ENCODE measurements at places on chromosomes 13 and 19.

DNA sequence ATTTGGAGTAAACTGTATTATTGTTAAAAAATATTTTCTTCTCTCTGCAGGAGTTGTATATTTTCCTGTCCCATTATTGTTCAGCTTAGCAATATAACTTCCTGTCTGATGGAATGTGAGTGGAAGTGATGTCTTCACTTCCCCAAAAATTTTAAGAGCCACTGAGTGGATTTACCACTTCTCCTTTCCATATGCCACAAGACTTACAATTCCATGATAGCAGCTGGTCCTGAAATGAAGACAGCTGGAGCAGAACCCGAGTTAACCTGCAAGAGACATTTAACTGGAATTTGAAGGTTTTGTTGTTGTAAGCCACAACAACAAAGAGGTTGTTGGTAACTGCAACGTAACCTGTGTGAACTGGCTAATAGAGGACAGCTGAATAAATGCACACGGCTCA, 23.4 kb upstream of the TBC1D4 start:
- DNase-seq, result no peak

DNA sequence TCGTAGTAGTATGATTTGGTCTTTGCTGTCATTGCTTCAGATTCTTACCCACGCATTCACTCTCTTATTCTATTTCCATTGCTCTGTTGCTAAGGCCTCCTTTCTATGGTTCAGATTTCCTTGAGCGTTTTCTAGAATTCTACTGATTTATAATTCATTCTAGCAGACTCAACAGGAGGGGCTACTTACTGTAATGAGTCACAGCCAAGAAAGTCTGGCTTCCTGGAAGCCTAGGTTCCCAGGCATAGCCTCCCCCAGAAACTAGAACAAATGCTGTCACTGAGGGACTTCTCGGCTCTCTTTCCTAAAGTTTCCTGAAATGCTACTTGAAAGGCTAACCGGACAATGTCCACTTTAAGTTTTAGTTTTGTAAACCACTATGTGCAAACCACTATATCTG, 47.7 kb upstream of the SPATA13 start:
- DNase-seq, result no peak

- no peak for DNase-seq
Observed at GRCh38 chr13:25927363-25927762, 124.5 kb downstream of the SHISA2 start.

- no peak for DNase-seq
Observed at GRCh38 chr13:29556742-29557141, 38.7 kb downstream of the SLC7A1 start.

- DNase-seq, result no peak
Observed at GRCh38 chr19:47351548-47351947, 2.4 kb downstream of the DHX34 start.

DNA sequence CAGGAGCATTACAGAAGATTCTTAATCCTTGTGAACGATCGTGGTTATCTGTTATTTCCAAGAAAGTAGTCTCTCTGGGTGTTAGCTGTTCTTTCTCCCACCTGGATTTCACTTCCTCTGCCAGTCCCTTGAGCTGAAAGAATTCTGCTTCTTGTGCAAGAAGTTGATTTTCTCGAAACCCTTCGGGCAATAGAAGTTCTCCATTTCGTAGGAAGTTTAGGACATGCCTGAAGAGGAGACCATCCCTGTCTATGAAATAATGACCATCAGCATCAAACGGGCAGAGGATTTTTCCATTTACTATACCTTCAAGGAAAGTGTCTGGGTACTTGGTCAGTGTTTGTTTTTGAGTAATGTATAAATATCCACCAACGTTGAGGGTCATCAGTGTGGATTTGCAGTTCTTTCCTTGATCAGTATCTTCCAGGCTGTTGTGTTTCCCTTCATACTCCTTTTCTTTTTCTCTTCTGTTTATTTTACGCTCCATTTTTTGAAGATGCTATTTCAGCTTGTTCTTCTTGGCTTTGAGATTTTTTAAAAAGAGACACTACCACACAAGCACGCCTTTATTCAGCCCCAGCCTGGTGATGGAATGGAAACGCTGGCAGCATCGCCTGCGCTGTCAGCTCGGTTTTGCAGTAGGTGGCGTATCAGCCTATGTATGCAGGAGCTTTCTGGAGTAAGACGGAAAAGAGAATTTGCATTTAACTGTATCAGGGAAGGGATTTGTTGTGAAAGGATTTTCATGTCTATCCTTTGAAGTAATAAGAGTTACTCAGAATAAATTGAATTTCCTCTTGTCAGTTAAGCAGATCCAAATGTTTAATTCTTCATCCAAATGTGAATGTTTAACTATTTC, 6.5 kb downstream of the KCTD4 start:
- no peak for DNase-seq

- no peak for DNase-seq
Observed at GRCh38 chr13:20441056-20441455, 84.6 kb downstream of the CRYL1 start.

DNA sequence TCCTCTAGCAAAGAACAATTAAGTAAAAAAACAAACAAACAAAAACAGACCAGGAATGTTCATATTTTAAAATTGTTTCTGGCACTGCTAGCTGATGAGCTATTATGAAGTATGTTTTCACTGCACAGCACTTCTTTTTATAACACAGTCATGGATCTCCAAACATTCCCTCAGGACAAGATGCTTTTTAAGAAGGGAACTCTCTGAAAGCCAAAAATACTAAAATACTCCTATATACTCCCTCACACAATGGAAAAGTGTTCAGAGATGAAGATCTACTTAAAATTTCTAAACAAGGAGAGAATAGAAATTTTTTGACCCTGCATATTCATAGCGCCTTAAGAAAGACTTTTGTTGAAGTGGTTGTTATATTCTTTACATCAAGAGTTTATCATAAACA, 926.8 kb downstream of the DIAPH3 start:
- DNase-seq, result no peak

- no peak for DNase-seq
Observed at GRCh38 chr13:93499991-93500390, 273.4 kb downstream of the GPC6 start.
